Stimulated activated CD4-positive, alpha-beta T cell treated with anti-CD3 and anti-CD28 coated beads, Interleukin-1b, Interleukin-23, amount 100 ng/mL, for 48 hours (primary cell): ENCODE measurements at places on chromosomes 7 and 10.

- no peak for DNase-seq
These were observed 170.8 kb upstream of the KMT2E start for GRCh38 chr7:104843198-104843597.

DNA sequence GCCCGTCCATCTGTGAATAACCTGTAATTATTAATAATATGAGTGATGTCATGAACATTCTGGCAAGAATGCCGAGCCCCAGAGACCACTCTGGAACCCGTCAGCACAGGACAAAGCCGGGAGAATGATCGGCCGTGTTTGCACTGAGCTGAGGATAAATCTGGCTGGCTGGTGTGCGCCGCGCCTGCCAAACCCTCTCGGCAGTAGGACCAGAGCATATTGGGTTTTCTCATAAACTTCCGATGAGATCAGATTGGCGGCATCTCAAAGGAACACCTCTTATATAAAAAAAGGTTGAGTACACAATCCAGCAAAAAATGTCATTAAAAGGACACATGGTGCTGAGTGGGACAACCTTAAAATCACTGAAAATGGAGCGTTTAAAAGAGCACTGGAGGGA lies 296.0 kb upstream of the MKI67 start:
- no peak for DNase-seq

DNA sequence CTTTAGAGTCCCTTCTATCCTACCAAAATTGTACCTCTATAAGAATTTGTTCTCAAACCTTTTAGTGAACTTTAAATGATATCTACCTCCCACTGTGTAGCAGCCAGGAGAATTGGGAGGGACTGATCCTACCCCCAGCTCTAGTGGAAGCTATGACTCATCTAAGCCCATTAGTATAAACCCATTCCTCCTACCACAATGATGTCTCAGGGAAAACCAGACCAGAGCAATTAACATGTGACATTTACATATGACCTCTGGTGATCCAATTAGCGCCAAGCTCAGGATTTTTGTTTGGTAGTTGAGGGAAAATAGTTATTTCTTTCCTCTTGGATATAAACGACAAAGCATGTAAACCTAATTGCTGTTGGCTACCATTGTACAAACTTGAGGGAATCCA lies 33.1 kb upstream of the R3HCC1L start:
- DNase-seq: no peak

DNA sequence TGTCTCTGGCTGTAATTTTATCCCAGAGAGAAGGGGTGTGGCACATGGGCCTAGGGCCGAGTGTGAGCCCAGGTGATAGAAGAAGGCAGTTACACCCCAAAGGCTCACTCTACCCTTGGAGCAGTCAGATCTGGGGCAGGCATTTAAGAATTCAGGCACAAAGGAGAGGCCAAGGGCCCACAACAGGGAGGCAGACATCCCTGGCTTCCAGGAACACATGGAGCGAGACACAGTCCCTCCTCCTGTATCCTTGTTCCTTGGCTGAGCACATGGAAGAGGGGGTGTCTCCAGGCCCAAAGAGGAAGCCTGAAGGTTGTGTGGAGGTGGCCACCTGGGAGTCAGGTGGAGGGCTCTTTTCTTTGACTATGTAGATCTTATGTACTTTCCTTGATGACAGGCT lies 286.2 kb downstream of the RPS24 start:
- no peak for DNase-seq

GRCh38 chr10:68784476-68784875 lies 42.9 kb upstream of the STOX1 start:
- DNase-seq: no peak

DNA sequence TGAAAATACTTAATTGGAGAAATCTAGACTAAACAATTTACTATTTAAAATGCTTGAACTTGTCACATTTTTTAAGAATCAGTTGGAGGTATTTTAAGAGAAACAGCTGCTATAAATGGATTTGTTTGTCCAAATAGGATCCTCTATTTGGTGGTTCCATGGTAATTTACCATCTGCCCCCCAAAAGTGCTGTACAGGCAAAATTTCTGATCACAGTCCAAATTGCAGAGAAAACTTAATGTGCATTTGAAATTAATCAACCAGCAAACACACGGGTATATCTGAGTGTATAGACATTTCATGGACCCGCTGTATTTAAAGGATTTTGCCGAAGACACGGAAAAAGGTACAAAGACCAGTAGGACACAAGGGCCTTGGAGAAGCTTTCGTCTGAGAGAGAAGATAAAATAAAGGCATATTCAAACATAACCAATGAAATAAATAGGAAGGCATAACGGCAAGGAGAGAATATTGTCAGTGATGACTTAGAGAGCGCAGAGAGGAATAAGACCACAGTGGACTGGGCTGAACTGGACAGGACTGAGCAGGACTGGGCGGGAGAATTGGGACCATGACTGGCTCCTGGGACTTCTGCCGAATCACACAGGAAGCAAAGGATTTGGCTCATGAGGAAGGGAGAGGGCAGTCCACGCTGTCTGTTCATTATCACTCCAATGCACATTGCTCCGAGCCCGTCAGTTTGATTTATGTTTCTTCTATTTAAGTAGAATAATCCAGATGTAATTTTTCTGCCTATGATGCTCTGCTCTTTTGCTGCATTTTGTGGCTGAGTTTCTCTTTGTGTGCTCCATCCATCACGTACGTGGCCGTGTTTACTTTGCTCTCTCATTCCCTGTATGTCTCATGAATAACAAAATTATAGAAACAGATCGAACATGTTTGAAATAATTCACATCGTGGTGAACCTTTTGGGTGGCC lies 112.8 kb downstream of the PRLHR start:
- DNase-seq: no peak

DNA sequence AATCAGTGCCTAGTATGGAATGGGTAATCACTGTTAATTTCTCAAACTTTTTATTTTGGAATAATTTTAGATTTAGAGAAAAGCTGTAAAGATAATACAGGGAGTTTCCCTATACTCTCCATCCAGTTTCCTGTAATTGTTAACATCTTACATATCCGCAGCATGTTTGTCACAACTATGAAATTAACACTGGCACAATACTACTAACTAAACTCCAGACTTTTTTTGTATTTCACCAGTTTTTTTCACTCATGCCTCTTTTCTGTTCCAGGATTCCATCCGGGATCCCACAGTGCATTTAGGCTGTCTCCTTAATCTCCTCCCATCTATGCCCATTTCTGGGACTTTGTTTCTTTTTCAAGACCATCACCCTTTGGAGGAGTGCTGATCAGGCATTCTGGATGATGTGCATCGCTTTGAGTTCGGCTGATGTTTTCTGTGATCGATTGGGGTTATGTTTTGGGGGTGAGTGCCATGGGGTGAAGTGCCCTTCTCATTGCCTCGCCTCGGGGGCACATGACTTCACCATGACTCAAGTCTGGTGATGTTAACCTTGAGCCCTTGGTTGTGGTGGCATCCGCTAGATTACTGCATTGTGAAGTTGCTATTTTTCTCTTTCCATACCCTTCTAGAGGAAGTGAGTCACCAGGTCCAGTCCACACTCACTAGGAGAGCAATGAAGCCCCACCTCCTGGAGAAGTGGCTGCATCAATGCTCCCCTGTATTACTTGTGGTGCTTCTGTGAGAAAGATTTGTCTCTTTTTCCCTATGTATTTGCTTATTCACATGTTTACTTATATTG lies 43.9 kb upstream of the GRB10 start:
- peak; percentile 69 for DNase-seq

GRCh38 chr7:121180436-121181063 lies 148.2 kb upstream of the WNT16 start:
- DNase-seq: no peak

DNA sequence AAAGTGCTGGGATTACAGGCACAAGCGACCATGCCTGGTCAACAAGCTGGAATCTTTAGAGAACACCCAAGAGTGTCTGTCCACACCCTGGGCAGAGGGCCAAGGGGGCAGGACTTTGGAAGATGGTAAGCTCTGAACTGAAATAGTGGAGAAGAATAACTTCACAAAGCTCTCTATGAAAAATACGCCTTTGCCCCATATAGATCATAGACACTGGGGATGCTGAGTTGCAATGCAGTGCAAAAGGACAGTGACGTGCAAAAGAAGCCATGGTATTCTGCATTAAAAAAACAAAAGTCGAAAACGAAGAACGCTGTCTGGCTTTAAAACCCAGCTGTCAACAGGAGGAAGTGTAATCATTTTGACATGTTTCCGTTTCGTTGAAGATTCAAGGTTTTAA lies 353.6 kb downstream of the CALN1 start:
- DNase-seq: no peak

GRCh38 chr7:2597273-2597640 lies 34.5 kb upstream of the TTYH3 start:
- no peak for DNase-seq

GRCh38 chr10:3502673-3503072 lies 282.3 kb downstream of the KLF6 start:
- DNase-seq: no peak

DNA sequence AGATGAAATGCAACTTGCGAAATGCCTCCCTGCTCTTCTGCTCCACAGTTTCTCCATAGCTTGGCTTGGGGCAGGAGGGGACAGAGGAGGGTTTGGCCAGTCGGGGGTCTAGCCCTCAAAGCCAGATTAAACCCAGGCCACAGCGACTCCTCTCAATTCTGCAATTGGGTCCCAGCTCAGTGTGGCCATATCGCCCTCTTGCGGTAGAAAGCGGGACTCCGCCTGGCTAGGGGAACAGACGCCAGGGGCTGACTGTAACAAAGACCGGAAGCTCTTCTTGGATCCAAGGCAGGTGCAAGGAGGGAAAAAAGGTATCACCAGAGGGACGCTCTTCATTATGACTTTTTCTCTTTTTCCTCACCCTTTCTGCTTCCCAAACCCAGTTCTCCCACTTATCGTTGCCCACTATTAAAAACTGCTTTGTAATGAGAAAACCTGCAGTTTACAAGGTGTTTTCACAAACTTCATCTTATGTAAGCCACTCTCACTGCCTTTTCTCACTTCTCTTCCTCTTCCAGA lies 36.6 kb upstream of the TNPO3 start:
- peak; percentile 88 for DNase-seq

- DNase-seq: no peak
These were observed 64.6 kb downstream of the KLF6 start for GRCh38 chr10:3720228-3721019.

DNA sequence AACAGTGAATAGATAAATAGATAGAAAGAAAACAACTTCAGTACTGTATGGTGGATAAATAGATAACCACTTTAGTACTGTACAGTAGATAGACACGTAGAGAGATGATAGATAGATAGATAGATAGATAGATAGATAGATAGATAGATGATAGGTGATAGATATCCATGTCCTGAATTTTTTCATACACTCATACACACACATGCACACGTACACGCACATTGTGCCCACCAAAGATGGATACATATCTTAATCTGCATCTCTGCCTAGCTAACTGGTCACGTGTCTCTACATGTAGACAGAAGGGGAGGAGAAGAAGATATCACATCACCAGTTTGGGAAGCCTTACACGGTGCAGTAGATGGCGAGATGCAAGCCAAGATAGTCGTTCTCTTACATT lies 99.2 kb downstream of the ARID5B start:
- no peak for DNase-seq

- no peak for DNase-seq
These were observed 76.6 kb downstream of the HDAC9 start for GRCh38 chr7:18572154-18572553.

GRCh38 chr10:62978482-62978881 lies 154.6 kb upstream of the NRBF2 start:
- no peak for DNase-seq

GRCh38 chr10:86979977-86980448 lies 11.7 kb downstream of the ADIRF start:
- DNase-seq: no peak

DNA sequence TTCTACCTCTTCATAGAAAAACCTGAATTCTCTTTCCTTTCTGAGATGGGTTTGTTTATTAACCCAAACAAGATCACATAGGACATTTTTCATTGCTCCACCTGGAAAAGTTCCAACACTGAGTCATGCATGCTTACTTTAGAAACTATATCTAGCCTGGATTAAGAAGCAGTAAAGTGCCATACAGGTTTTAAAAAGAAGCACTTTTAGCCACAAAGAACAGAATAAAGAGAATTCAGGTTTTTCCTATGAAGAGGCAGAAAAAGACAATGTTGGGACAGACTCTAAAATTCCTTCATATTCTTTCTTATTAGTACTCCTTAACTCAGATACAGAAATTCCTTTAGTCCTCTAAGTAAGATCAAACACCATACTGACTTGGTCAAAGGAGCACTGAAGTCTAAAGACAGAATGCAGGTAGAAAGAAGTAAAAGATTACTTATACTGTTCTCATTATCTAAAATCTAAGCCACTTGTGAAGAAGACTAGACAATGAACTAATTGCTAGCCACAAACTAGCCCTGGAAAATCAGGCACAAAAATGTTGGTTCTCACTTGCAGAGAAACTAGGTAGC lies 241.3 kb downstream of the ANK3 start:
- DNase-seq: no peak

DNA sequence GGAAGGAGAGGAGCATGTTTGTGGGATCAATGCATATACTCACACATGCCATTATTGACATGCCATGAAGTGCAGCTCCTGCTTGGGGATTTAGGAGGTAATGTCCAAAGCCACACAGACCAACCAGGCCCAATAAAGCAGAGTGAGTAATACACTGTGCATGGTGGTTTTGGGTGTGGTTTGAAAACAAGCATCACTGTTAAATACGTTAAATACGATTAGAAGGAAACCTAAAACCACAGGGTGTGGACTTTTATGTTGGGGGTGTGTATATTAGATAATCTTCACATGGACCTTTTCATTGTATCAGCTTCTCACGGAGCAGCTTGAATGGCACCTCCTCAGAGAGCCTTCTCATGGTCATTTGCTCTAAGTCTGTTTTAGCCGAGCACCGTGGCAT lies 10.4 kb upstream of the EIF3A start:
- no peak for DNase-seq

DNA sequence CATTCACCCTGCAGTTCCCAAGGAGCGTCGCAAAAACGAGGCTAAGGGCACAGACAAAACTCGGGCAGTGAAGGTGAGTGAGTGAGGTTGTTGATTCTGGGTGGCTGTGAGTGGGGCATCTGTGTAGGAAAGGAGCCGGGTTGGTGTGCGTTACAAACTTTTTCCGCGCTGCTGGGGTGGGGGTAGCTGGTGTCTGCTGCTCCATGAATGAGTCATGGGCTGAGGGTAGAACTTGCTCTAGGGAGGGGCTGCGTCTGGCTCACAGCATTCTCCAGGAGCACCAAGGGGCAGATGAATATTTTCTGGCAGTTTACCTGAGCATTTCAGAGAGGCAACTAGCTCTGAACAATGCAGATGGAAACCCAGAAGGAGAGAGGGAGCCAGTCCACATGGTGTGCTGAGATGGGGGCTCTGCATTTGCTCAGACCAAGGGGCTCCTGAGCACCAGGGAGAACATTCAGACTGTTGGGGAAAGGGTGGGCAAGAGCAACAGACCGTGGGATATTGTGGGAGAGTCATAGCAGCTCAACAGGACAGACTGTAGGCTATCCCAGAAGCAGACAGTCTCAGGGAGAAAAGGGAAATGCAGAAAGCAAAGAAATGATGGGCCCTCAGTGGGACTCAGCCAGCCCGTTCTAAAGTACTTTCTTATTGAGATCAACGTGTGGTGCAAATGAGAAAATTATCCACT lies 18.8 kb downstream of the NOBOX start:
- DNase-seq: peak; percentile 58

GRCh38 chr10:29256586-29256985 lies 32.3 kb upstream of the LYZL1 start:
- no peak for DNase-seq

GRCh38 chr7:95391761-95392160 lies 4.4 kb downstream of the PON3 start:
- DNase-seq: no peak
